Stimulated activated naive CD8-positive, alpha-beta T cell treated with anti-CD3 and anti-CD28 coated beads, Interleukin-15, Interleukin-2, amounts not matched to agents 100 U/mL and 50 U/mL, for 24 hours (primary cell): ENCODE measurements at places on chromosomes 2 and 18.

- DNase-seq: peak; percentile 50
These were observed 50.1 kb downstream of the THUMPD2 start for GRCh38 chr2:39728941-39729351.

- DNase-seq: no peak
These were observed 325.0 kb downstream of the ADCYAP1 start for GRCh38 chr18:1229634-1230033.

DNA sequence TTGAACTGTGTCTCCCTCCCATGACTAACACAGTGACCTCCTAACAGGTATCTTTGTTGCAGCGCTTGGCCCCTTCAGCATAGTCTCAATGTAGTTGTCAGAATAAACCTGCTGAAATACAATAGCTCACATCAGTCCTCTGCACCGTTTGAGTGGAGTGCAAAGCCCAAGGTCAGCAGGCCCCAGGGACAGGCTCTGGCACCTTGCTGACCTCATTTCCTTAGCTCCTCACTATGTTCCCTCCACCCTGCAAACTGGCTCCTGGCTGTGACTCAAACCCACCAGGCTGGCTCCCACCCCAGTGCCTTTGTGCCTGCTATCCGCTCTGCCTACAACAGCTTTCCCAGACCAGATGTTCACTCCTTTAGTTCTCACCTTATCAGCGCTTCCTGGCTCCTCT, 146.7 kb downstream of the LRATD1 start:
- DNase-seq: no peak

- DNase-seq: no peak
These were observed 161.3 kb downstream of the CDH2 start for GRCh38 chr18:28015671-28016070.

GRCh38 chr2:135742325-135742757, 686 bp downstream of the UBXN4 start:
- peak; percentile 48 for DNase-seq

DNA sequence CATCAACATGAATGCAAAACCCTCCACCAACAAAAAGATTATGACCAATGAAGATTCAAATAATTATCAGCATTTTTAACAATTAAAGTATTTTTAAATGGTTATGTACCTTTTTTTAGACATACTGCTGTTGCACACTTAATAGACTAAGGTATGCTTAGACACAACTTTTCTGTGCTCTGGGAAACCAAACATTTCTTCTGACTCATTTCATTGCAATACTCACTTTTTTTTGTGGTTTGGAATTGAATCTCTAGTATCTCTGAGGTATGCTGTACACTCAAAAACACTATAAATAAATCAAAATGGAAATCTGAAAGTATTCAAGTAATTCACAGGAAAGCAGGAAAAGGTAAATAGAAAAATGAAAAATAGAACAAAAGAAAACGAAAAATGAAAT, 247.9 kb upstream of the POU3F3 start:
- no peak for DNase-seq

GRCh38 chr2:15660491-15661294, 69.0 kb downstream of the DDX1 start:
- DNase-seq: no peak

GRCh38 chr2:196233805-196234475, 62.6 kb upstream of the STK17B start:
- no peak for DNase-seq

DNA sequence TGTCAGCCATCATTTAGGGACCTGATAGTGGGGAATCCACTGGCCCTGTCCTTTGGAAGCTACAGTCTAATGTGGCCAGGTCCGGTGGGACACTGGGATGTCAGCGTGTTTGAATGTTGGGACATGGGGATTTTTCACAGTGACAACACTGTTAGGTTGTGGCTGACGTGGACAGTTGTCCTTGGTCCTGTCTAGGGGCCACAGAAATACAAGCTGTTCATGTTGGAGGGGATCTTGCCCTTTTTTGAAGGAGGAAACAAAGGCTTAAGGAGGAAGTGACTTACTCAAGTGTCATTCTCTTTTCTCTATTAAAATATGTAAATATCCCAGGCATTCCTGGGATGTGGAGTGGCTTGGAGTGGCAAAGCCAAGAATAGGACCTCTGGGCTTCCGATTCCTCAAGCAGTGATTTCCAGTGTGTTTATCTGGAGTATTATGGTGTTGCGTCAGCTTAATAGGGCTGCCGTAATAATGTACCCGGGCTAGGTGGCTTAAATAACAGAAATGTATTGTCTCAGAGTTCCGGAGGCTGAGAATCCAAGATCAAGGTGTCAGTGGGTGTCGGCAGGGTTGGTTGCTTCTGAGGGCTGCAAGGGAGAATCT, 8.5 kb downstream of the ACOXL start:
- DNase-seq: no peak

- no peak for DNase-seq
These were observed 78.9 kb upstream of the SMAD7 start for GRCh38 chr18:49029628-49030027.

DNA sequence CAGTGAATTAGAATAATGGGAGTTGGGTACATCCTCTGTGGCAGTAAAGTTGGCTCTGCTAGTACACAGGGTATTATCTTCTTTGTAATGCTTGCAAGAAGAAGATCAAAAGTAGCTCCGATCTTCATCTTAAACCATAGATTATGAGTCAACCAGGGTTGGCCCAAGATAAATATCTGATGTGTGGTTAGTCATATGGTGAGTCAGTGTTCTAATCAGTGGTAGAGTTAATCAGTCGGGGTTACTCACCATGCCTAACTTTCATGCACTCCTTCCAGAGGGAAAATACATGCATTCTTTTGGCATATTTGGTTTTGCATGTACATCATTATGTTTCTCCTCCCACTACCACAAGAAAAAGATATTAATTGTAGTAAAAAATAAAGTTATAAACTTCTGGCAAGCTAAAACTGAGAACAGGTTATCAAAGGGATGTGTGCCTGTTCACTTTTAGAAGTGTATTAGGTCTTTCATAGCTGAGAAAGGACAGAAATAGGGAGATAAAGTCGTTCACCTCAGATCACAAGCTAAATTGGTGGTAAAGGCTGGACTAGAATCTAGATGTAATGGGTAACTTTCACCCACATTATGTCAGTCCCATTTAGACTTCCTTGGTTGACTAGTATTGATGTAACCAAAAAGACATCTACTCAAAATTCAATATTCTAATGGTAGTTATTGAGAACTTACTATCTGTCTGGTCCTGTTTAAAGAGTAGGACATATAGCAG, 684.4 kb downstream of the IRS1 start:
- no peak for DNase-seq

DNA sequence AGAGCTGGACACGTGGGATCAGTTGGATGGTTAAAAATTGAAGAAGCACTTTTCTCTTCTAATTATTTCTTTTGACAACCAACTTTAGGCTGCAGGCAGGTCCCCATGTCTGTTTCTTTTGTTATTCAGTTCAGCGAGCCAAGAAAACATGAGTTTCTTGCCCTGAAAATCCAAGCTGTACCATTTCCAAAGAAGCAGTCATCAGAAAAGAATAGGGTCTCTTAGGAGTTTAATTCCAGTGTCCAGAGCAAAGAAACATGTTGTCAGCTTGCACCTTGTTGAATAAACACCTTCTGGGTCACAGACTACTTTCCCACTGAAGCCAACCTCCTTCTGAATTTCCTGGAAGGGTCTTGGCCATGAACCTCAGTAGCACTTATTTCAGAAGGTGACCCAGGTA, 170.5 kb upstream of the COPS8 start:
- no peak for DNase-seq

GRCh38 chr2:100703213-100703612, 116.7 kb upstream of the NPAS2 start:
- no peak for DNase-seq

DNA sequence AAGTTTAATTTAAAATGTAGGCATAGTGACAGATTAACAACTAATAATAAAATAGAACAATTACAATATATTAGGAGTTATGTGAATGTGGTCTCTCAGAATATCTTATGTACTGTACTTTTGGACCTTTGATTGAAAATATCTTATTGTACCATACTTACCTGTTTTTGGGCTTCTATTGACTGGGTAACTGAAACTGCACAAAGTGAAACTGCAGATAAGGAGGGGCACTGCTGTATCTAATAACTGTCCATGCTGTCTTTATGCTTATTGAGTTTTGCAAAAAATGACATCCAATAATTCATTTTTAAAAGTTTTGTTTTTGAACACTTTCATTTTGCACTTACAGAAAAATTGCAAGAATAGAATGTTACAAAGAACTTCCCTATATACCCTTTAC, 19.9 kb downstream of the BIRC6 start:
- DNase-seq: no peak

DNA sequence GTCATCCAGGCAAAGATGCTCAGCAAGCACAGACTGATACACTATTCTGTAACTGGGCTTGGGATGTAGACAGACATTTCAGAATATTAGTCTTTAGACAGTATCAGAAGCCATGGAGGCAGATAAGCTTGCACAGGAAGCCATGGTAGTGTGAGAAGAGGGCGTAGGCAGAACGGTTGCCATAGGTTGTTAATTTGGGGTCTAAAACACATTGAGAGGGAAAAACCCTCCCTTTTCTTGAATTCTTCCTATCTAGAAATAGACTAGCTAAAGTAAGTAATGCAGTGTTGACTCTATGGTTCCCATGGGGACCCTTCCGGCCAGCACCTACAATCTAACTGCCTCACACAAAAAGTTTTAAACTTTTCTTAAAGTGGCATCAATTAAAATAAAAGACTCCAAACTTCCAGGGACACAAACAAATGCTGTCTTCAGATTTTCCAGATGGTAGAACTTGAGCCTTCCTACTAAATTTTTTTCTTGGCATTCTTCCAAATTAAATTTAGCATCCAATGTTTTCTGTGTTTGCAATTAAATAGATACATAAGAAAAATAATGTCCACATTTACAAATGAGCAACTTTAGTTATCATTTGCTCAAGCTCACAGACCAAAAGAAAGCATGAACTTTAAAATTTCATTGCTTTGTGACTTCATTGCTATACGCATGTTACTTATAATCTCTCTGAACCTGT, 1.9 kb downstream of the PRKRA start:
- DNase-seq: no peak
